ENCODE measurements at places on chromosomes 6 and 20. TPM values are rescaled to one million over a fixed set of nuclear protein-coding genes. Genes with fewer than 3 reads are reported as not detected.
A peak's percentile ranks its signal among the peaks of the same experiment; 100 is the strongest.

DNA sequence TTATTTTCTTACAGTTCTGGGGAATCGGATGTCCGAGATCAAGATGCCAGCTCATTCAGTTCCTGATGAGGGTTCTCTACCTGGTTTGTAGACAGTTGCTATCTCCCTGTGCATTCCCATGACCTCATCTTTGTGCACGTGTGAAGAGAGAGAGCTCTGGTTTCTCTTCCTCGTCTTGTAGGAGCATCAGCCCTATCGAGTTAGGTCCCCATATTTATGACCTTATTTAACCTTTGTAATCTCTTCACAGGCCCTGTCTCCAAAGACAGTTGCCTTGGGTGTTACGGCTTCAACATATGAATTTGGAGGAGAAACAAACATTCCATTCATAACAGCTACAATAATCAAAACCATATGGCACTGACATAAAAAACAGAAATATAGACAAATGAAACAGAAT lies 455.3 kb downstream of the HACE1 start:
- DNase-seq, result no peak

DNA sequence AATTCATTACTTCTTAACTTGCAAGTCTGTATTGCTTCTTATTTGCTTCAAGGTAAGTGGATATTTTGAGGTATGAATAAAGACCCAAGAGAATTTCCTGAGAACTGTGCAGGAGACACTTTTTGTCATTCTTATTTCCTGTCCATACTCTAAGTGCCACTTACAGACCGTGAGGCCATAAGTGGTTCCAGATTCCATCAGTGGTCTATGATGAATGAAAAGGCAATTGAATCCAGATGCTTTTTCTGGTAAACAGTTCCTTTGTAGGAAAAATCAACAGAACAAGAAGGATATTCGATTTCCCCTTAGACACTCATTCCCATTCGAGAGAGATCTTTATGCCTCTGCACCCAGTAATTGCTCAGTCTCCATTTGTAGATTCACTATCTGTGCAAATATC lies 58.3 kb upstream of the PDE10A start:
- DNase-seq, result no peak

DNA sequence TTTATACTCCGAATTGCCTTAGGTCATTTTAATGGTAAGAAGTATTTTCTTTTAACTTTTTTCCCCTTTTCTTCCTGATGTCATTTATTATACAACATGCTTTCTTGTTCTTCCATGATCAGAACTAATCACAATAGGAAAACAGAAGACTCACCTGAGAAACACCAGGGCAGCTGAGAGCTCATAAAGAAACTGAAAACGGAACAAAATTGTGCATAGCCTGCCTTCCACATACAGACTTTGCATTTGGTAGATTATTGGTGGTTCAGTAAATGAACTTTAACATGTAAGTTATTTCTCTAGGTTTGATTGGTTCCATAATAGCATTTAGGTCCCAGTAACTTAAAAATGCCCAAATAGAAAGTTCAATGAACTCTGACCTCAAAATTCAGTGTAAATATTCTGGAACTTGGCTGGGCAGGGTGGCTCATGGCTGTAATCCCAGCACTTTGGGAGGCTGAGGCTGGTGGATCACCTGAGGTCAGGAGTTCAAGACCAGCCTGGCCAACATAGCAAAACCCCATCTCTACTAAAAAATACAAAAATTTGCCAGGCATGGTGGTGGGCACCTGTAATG lies 161.1 kb upstream of the DTNBP1 start:
- no peak for DNase-seq

Gene KCNQ5
- total RNA-seq, result 4.8 TPM

Gene RIOK1
- 6.2 TPM for total RNA-seq

- DNase-seq, result peak; percentile 85
Measured at GRCh38 chr20:35199740-35200139, 26.8 kb upstream of the MMP24 start.

DNA sequence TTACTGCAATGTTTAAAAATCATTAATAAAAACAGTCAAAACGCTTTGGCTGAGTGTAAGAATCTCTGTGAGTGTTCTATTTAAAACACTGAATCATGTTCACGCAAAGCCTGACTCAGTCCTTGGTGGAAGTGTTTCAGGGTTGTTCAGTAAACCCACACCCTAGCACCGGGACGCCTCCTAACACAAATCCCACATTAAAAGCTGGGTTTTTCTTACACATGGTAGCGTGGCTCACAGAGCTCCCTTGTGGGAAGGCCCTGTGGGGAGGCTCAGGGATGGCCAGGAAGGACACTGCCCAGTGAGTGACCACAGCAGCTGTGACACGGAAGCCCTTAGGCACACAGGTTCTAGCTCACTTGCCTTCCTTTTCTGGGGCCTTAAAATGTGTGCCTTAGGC lies 80.2 kb downstream of the GMPR start:
- peak; percentile 96 for DNase-seq

Gene MEP1A
- total RNA-seq, result not detected

DNA sequence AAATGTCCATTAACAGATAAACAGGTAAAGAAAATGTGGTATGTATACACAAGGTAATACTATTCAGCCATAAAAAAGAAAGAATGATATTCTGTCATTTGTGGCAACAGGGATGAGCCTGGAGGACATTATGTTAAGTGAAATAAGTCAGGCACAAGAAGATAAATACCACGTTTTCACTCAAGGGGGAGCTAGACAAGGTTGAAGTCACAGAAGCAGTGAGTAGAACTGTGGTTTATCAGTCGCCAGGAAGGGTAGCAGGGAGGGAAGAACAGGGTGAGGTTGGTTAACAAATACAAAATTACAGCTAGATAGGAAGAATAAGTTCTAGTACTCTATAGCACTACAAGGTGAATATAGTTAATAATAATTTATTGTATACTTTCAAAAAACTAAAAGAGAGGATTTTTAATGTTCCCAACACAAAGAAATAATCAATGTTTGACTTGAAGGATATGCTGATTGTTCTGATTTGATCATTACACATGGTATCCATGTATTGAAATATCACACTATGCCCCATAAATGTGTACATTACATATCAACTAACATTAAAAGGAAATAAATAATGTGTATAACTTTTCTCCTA lies 21.1 kb downstream of the RTN4IP1 start:
- peak; percentile 79 for DNase-seq

GRCh38 chr6:150949526-150949925 lies 84.0 kb downstream of the MTHFD1L start:
- no peak for DNase-seq

- no peak for DNase-seq
Measured at GRCh38 chr6:149097794-149098193, 219.7 kb upstream of the TAB2 start.

Gene CENPQ
- 34.8 TPM for total RNA-seq
